Muscle of leg (tissue), 16 donors: ENCODE measurements at places on chromosomes 4 and X. TPM values are rescaled to one million over a fixed set of nuclear protein-coding genes. Genes with fewer than 3 reads are reported as not detected.

The MTNR1A gene
- 0.13 TPM for total RNA-seq

The CCSER1 gene
- total RNA-seq, result 0.75 TPM

The IQSEC2 gene
- total RNA-seq, result 11.3 TPM

DNA sequence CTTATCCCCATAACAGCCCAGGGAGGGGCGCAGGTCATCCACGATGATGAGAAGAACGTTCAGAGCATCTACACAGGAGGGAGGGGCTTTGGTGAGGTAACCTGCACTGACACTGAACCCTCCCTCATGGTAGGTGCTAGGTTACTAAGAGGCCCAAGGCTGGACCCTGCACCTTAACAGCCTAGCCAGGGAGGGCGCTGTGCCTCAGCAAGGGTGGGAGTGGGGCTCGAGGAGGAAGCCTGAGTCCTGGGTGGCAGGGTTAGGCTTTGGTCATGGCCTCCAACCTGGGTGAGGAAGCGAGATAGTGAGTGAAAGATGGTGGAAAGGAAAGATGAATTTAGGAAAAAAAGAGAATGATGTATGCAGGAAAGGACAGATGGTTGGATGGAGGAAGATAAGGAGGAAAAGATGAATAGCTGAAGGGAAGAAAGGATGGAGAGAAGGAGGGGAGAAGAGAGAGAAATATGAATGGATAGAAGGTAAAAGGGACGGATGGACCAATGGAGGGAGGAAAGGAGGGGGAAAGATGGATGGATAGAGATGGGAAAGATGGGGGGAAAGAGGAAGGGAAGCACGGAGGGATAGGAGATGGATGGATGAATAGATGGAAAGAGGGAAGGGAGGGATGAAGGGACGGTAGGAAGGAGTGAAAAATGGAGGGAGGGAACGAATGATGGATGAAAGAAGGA lies 736 bp downstream of the IDS start:
- DNase-seq, result no peak

DNA sequence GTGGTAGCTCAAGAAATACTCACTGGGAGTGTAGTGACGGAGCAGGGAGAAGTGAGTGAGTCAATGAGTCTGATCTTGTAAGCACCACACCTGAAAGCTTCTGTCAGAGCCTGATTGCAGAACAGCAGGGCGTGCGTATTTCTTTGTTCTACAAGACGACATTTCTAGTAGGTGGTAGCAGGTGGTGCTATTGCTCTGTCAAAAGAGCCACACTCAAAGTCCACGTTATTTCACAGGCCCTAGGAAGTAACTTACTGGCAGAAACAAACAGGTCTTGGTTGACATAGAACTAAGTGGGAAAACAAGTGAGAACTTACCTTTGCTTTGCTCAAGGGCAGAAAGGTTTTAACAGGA lies 46.4 kb upstream of the SPRY1 start:
- DNase-seq, result peak; percentile 44

DNA sequence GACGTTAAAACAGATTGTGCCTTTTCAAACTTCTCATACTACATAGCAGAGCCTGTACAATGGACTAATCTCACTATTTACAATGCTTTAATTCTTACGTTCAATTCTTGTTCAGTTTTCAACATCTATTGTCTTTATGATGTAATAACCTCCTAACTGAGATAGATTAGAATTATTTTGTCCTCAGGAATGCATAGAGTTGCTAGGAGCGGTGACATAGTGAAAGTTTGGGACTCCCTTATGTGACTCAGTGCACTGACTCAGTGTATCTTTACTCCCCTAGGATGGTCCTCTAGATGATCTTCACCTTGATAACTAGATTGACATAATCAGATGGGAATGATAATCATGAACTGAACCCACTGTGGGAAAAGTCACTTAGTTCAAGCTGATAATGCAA lies 151.5 kb downstream of the VEGFC start:
- no peak for DNase-seq

DNA sequence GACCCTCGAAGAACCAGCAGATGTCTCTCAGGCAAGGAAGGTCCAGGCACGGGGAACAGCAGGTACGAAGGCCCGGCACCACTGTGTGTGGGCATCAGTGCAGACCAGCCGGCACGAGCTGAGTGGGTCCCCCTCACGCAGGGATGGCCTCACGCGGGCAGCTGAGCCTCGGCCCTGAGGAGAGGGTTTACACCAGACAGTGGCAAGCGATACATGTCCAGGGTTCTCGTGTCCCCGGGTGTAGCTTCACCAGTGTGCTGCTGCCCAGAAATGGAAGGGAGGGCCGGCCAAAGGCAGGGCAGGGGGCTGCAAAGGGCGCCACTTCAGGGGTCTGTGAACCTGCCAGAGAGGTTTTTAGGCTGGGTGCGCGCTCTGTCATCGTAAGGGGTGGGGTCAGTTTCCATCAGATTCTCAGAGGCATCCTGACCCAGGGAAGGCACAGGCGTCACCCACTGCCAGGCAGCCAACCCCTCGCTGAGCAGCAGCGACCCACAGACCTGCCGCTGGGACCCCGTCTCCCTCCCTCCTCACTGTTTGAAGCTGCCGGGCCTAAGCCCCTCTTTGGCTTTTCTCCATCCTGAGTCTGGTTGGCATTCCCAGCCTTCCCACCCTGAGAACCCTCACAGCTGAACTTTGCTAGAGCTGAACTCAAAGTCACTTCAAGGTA lies 107.0 kb downstream of the CPZ start:
- no peak for DNase-seq

DNA sequence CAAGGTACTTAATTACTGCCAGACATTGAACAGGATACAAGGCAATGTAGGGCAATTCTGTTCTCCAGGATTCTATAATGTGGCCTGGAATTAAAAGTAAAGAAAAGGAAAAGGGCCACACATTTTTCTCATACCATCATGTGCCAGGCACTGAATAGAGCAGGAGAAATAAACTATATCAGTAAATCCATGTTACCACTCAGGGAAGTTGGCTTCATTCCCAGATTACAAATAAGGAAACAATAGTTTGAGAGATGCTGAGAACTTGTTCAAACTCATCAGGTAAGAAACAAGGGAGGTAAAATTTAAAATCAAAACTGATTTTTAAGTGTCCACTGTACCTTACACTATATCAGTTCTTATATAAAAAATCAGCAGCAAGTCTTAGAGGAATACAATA lies 645.0 kb upstream of the ATOH1 start:
- DNase-seq, result no peak

DNA sequence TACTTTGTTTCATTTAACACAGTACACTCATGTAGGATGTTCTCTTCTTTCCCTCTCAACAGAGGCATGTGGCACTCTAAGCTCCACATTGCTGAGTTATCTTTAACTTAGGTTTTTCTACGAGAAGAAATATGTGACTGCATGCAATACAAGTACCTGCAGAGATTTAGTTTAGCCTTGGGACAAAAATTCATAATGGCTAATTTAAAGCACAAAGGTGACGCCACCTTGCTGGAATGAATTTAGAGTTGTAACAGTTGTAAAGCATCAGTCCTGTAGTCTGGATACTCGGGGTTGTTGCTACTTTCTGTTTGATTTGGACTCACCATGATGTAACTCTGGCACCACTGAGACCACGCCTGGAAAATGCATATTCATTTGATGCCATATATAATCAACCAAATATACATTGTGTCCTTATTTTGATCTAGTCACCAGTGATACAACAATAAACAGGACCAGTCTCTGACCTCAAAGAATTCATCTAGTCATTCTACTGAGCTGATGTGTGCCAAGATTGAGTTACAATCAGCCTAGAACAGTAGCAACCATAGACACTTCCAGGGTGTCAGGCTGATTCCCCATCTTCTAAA lies 451.0 kb upstream of the ZFP42 start:
- DNase-seq, result no peak
